Stimulated activated CD8-positive, alpha-beta memory T cell treated with anti-CD3 and anti-CD28 coated beads, Interleukin-15, amount 100 ng/mL, for 24 hours (primary cell): ENCODE measurements at places on chromosomes 3 and 15.

DNA sequence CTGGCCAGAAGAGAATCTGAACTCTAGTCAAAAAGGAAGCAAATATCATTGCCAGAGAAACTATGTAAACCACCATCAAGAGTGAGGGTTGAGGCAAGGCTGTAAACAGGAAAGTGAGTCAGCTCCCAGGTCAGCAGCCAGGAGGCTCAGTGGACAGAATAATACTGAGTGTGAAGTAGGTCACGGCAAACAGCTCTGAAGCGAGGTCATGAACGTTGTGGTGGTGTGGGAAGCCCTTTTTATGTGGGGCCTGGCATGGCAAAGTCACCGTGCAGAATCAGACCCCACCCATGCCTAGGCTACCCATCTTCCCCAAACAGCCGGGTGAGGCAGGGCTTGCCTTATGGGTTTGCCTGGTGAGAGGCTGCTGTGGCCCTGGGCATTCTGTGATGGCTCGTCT lies 43.9 kb downstream of the THBS1 start:
- DNase-seq, result no peak

- no peak for DNase-seq
These were observed 40.8 kb upstream of the CD47 start for GRCh38 chr3:108131475-108132134.

DNA sequence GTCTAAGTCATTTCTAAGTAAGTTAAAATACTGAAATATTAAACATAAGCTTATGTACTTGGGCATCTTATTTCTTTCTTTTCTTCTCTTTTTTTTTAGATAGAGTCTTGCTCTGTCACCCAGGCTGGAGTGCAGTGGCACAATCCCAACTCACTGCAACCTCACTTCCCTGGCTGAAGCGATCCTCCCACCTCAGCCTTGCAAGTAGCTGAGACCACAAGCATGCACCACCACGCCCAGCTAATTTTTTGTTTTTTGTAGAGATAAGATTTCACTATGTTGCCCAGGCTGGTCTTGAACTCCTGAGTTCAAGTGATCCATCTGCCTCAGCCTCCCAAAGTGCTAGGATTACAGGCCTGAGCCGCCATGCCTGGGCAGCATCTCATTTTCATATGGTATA lies 16.0 kb upstream of the ZNF710 start:
- no peak for DNase-seq

- DNase-seq, result no peak
These were observed 37.7 kb upstream of the TRAK1 start for GRCh38 chr3:42053476-42053875.

GRCh38 chr15:78192826-78193594 lies 41.4 kb downstream of the ACSBG1 start:
- no peak for DNase-seq

GRCh38 chr15:82040862-82041261 lies 5.0 kb downstream of the MEX3B start:
- DNase-seq, result no peak

DNA sequence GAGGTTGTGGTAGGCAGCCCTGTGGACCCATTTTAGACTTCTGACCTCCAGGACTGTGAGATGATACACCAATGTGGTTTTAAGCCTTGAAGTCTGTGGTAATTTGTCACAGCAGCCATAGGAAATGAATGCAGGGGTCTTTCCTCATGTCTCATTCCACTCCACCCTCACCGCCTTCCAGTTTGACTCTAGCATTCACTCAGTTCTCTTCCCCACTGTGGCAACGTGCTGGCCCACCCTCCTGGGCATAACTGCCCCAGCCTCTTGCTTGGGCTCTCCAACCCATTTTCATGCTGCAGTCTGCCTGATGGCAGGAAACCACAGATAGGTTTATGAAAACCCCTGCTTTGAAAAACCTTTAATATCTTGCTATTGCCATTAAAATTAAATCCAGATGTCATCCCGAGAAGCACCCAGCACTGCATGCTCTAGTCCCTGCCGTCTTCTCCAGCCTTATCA lies 7.3 kb upstream of the TRNT1 start:
- no peak for DNase-seq

DNA sequence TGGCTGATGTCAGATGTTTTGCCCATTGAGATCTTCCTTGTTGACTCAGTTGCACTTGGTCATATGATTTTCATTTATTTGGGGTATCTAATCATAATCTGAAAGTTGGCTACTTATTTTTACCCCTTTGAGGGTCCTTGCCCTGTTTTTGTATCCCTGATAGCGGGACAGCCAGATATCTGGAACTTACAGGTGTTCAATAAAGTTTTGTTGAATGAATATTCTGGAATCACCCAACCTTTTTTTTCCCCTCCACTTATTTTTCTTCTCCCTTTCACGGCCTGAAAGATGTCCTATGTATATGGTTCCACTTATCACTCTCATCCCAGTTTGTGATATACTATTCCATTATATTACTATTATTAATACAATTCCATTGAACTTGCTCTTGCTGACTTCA lies 12.8 kb downstream of the CTNNB1 start:
- no peak for DNase-seq

DNA sequence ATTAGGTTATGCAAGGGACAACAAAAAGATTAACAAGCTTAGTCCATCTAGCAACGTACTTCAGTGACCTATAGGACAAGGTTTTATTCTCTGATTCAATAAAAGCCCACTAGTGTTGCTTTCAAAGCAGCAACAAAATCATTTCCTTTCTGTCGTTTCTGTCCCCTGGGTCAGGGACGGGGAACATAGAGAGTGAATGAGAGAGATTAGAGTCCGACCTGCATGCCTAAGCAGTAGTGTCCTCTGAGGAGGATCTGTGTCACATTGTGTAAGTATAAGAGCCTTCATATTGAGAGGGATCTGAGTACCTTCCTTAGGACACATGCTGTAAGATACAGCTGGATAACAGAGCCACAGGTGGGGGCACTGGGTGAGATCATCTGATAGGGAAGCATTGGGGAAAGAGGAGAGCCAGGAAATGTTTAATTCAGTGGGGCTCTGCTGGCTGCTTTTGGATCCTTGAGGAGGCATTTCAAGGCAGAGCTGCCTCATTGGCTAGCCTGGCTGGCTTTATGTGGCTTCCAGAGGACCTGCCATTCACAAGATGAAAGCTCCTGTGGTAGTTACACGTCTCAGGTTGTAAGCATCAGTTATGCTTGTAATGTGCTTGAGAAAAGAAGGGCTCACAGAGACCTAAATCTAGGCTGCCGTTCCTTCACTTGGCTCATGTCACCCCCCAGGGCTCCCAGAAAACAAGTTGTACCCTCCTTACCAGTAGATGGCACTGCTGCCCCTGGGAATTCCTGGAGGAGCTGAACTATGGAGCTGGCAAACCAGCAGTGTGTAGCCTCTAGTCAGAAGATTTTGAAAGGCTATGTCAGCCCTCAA lies 2.7 kb downstream of the TMEM108 start:
- no peak for DNase-seq

DNA sequence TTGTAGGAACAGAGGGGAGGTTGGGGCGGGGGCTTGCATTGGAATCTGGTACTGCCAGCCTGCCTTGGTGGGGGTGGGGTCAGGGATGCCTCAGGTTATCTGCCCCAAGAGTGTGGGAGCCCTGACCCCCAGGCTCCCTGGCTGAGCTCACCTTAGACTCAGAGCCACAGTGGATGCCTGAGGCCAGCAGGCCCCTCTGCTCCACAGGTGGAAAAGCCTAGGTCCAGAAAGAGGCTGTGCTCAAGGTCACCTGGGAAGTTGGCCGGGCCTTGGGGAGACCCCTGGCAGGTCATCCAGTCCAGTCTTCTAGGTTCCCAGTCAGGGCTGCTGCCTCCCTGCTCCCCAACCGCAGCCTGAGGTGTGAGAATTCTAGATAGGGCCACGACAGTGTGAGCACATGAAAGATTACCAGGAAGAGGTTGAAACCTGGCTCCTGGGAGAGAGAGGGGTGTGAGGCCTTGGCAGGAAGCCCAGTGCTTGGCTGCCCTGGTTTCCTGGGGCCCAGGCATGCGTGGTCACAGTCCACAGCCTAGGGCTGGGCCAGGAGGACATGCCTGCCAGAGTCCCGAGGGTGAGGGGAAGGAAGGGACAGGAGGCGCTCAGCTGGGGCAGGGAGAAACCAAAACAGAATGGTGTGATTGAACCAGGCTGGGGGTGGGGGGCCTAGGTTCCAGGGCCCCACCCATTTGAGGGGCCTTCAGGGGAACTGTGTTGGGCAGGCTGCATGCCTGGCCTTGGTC lies 4.9 kb downstream of the HDAC11 start:
- DNase-seq, result no peak

DNA sequence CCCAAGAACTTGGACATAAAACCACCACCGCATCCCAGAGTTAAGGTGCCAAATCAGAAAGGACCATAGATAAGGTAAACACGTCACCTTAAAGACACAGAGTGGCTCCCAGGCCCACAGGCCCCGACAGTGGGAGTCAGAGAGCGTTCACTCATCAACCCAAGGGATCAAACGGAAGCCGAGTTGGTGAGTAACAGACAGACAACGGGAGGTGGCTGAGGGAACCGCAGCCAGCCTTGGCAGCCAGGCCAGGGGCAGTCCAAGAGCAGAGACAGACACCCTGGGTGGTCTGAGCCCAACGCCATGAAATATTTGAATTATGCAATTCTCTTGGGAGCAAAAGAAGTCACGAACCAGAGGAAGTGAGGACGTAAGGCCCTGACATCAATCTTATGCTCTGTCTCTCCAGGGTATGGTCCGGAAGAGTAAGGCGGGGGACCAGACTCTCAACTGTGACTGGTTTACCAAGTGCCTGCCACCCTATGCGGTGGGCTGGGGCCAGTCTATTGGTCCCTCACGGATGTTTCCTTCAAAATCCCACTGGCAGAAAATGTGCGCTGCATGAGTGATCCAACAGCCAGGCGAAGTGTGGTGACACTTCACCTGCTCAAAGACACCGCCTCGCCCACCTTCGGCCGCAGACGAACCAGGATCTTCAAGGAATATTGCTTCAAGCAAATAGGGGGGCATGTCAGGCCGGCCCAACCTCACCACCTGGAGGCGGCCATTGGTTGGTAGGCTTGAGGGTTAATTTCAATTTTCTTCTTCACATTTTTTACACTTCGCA lies 34.3 kb downstream of the TMEM44 start:
- DNase-seq, result no peak

GRCh38 chr3:190810957-190811356 lies 51.5 kb downstream of the GMNC start:
- DNase-seq, result no peak

GRCh38 chr15:79219393-79220056 lies 63.0 kb upstream of the ANKRD34C start:
- no peak for DNase-seq

- DNase-seq, result no peak
These were observed 417 bp downstream of the HACD2 start for GRCh38 chr3:123584284-123584987.

DNA sequence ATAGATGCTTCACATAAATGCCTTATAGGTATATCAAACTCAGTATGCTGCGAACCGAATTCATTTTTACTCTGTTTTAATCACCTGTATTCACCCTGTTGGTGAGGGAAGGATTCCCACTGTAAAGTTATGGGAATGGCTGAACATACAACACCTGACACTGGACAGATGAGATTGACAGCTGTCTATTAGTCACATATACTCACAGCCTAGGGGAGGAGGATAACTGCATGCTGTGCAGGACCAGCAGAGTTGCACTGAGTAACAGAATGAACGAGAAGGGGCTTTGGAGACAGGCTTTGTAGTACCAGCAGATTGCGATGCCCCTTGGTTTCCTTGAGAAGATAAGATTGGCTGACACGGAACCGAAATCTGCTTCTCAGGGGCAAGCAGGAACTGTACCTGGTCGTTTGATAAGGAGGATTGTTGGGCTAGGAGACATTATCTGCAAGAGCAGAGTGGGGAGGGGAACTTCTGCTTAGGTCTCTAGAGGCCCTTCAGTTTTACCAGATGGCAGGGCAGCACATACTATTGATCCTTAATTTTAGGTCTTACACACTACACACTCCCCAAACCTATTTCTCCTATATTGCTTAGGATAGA lies 43.5 kb upstream of the SLC22A13 start:
- DNase-seq, result no peak

DNA sequence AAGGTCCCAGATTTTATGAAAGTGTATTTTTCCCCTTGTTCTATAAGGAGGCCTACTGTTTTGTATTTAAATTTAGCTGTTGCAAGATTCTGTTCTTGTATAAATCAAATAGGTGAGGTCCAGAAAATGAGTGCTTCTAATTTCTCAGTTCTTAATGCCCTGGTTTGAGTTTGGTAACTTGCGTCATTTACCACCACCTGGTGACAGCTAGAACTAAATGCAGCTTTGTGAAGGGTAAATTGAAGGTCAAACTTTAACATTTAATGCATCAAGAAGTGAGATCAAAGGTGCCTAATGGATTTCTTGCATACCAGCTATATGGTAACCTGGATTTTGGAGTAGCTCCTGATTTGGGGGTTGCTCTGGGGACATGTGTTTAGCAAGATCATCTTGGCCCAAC lies 50.7 kb upstream of the POLR2M start:
- DNase-seq, result no peak

DNA sequence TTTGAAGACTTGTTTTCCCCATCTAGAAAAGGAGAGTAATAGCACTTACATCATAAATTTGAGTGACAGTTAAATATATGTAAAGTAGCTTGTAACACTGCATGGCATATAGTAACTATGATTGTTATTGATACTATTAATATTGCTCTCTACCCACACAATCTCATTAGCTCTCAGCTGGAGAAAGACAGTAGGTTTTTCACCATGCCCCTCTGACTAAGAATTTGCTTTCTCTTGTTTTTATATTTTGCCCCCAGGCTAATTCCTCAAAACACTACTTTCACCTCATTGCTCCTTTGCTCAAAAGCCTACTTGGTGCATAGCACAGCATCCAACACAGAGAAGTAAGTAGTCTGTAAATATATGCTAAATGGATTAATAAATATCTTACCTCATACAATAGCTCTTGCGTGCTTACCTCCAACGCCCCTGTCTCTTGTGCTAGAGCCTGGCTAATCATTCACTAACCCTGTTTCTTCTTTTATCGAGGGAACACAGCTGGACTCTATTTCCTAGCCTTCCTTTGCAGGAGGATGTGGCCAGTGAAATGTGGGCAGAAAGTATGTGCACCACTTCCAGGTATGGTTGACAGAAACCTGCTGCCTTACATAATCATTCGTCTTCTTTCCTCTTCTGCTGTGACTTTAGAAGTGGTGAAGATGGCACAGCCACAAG lies 190.0 kb downstream of the PLCH1 start:
- DNase-seq, result no peak

DNA sequence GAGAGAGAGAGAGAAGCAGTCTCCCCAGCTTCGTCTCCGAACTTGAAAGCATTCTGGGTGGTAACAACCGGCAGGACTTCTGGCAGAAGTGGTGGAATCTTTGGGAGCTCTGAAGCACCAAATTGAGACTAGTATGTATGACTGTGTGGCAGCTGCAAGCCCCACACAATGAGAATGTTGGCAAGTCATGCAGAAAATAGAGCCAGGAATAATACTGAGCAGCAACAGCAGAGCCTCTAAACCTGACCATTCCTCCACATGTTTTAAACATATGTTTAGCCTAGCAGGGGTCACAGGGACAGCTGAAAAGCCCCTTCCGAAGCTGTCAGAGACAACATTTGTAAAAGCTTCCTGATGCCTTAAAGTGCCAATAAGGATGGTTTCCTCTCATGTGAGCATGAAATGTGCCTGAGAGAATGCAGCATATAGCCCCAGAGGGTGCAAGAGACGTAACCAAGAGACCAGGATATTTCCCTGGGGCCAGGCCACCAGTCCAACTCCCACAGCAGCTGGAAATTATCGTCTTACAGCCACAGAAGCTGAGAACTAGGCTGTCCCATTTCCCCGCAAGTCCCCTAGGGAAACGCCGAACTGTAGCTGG lies 178.6 kb upstream of the CCDC54 start:
- no peak for DNase-seq
